ENCODE measurements at places on chromosomes 16 and 17.
A peak's percentile ranks its signal among the peaks of the same experiment; 100 is the strongest.

- DNase-seq = no peak
These were observed 219.6 kb upstream of the IRX3 start for GRCh38 chr16:54506214-54506580.

DNA sequence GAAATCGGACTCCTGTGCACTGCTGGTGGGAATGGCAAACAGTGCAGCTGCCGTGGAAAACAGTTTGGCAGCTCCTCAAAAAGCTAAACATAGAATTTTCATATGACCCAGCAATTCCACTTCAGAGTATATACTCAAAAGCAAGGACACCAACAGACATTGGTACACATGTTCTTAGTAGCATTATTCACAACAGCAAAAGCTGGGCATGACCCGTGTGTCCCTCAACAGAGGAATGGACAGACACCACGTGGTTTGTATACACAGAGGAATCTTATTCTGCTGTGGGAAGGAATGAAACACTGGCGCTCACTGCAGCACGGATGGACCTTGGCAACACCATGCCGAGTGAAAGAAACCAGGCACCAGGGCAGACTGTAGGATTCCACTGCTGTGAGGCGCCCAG lies 16.0 kb downstream of the NPTX1 start:
- DNase-seq = no peak

GRCh38 chr17:80223142-80223815 lies 3.1 kb downstream of the SLC26A11 start:
- DNase-seq = no peak

- DNase-seq = no peak
These were observed 8.1 kb downstream of the SLC5A11 start for GRCh38 chr16:24853830-24854229.

DNA sequence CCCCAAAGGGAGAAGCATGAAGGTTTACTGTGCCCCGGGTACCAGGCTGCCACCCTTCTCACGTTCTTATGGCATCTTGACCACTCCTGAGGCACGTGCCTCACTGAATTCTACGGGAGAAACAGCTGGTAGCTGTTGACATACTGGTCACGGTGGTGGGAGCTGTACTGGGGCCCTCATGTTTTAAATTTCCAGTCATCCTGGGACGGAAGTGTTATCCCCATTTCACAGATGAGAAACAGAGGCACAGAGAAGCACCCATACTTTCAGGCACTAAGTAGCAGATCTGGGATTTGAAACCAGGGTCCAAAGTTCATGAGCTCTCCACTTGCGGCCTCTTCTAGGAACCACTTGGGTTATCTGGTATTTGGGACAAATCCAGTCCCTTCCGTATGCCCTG lies 26.3 kb upstream of the DOC2B start:
- DNase-seq = no peak

DNA sequence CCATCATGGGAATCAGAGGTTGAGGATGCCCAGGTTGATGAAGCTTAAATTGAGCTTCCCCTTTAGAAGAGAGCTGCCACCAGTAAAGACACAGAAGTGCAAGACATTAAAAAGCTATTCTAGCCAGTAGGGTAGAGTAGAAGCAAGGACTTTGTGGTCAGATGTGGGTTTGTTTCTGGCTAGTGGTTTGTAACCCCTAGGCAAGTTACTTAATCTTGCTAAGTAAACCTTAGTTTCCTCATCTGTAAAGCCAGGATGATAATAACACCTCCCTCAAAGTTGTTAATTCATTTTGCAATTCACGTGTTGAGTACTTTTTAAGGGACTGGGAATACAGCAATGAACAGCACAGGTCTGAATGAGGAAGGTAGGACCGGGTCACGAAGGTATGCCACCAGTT lies 3.6 kb downstream of the SNTB2 start:
- DNase-seq = no peak

- DNase-seq = no peak
These were observed 31.3 kb downstream of the ARHGAP23 start for GRCh38 chr17:38459567-38459966.

- no peak for DNase-seq
These were observed 19.4 kb upstream of the WDR45B start for GRCh38 chr17:82667668-82668000.

DNA sequence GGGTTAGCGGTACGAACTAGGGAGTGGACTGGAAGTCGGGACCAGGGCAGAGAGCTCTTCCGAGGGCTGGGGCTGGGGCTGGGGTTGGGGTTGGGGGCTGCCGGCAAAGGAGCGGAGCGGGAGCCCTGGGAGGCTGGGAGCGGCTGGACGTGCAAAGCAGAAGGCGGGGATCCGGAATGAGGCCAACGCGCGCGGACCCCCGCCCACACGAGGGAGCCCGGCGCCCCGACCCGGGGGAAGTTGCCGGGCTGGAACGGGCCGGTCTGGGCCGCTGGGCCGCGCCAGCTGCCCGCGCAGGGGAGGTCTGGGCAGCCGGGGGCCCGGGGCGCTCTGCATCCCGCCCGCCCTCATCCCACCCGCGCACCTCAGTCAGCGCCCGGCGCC lies 323 bp downstream of the ST3GAL2 start:
- DNase-seq = no peak

GRCh38 chr17:9928601-9929333 lies 23.7 kb upstream of the RCVRN start:
- DNase-seq = peak; percentile 64

GRCh38 chr16:13995194-13995593 lies 75.2 kb downstream of the ERCC4 start:
- DNase-seq = no peak

DNA sequence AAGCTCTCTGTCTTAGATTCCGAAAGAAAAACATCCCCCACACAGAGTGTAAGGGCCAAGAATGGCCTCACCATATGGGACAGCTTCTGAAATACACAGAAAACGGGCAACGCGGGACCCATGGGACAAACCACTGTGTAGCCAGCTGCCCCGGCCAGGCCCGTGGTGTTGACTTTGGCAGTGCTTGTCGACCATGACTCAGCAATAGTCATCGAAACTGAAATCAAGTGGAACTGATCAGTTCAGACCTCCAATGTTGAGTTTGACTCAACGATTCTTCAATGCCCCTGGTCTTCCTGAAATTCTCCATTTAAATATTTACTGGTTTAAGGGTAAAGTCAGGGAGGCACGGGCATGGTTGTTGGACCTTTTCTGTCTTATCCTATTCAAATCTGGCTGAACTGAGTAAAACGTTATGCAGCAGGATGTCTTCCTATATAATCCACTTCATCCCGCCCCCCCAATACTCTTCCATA lies 27.5 kb downstream of the ZFHX3 start:
- DNase-seq = no peak

GRCh38 chr17:17446666-17447155 lies 30.1 kb upstream of the MED9 start:
- no peak for DNase-seq

DNA sequence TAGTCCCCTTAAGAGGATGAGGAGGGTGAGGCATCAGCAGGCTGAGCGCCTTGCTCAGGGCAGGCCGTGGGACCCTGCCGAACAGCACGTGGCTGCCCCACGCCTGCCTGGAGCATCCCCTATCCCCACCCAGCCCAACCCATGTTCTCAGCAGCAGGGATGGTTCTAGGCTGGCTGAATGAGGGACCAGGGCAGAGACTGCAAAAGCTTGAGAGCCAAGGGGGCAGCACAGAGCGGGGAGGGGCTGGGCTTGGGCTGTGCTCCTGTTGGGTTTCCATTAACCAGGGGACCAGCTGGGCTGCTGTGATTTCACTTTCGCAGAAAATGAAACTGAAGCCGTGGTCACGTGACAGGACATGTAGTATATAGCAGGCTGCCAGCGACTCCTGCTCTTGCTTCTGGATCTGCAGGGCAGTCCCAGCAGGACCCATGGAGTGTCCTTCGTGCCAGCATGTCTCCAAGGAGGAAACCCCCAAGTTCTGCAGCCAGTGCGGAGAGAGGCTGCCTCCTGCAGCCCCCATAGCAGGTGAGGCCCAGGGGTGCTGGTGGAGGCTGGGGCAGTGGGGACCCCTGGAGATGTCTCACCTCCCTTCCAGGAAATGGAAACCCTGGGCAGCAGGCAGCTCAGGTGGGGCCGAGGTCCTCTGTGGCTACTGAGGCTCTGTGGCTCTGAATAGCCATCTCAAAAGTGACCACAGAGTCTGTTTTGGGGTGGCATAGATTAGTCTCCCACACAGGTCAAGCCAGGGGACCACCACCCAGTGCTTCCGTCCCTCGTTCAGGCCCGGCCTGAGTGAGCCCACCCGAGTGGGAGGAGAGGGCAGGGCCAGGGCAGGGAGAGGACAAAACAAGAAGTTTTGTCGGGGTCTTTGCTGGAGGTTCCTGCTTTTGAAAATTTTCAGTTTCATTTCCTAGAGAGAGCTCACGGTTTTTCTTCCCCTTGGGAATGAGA lies 2.9 kb downstream of the RNF213 start:
- DNase-seq = no peak

DNA sequence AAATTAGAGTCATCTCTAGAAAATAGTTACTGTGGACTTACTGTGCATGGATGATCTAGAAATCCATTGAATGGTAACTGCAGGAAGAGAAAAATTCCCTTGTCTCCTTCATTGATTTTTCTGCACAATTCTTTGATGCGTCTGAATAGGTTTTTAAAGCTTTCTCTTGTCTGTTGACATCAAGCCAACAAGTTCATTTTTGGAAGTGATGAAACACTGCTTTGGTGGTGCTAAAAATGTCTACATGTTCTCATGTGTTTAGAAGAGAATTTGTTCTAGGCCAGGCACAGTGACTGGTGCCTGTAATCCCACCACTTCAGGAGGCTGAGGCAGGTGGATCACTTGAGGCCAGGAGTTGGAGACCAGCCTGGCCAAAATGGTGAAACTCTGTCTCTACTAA lies 57.1 kb upstream of the AXIN2 start:
- DNase-seq = no peak

DNA sequence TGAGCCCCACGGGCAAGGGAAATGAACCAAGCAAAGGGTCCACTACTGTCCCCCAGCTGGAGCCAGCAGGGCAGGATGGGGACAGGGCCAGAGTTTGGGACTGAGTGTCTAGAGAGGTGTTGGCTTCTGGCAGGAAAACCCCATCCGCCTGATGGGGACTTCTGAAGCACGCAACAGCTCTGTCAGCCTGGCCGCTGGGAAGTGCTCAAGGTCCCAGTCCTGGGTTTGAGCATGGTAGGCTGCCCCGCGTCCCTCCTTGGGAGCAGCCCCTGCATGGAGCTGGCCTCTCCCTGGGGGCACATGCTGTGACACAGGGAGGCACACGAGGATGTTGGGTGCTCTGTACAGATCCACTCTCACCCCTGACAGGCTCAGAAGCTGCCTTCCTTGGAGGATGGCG lies 14.6 kb downstream of the ACE start:
- DNase-seq = no peak

DNA sequence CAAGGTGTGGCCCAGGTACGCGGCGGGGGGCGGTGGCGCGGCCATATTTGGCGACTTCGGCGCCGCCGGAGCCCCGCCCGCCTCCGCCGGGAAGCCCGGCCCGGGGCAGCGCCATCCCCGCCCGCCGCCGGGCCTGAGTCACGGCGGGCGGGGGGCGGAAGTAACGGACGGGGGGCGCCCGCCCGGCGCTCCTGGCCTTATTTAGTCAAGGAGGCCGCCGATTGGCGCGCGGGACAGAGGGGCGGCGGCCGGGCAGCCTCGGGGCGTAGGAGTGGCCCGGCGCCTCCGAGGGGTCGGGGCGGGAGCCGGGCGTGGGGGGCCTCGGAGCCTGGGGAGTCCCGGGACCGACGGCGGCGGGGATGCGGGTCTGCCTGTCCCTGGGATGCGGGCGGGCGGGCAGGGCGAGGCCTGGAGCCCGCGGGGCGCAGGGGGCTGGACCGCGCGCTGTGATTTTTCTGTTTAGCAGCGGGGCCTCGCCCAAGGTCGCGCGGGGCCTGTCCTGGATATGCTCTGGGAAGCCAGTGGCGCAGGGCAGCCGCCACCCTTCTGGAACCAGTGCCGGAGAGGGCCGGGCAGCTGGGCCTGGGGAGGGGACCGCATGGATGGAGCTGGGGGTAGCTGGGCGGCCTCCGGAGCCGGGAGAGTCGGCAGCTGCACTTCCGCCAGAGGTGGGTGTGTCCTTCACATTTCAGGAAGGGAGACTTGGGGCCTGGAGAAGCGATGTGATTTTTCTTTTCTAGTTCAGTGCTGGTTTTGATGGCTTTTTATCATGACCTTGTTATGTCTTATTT lies 2.3 kb upstream of the ACTG1 start:
- peak; percentile 47 for DNase-seq

DNA sequence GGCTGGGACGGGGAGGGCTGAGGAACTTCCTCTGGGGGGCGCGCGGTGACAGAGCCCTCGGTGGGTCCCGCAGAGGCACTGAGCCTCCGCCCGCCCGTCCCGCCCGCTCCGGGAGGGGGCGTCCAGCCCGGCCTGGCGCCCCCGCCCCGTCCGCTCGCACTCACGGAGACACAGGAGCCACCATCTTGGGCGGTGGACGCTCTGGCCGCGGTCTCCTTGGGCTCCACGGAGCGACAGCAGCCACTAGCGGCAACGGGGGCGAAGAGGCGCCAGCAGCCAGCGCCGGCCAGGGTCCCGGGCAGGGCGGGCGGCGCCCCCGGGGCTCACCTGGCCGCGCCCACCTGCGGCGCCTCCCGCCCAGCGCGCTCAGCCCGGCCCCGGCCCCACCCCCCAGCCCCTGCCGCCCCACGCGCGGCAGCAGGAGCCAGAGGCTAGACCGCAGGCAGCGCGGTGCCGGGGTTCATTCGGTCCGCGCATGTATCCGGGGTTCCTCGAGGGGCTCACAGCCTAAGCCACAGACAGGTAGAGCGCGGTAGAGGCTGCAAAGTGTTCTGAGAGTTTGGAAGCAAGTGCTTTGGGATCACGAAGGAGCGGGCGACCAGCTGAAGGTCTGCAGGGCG lies at the start of gene C17orf113:
C17orf113 (minus strand) TSS at position 209 of the 620 bp plus-strand sequence. CDS start 7,225 bp downstream, outside the sequence.
- DNase-seq = no peak

DNA sequence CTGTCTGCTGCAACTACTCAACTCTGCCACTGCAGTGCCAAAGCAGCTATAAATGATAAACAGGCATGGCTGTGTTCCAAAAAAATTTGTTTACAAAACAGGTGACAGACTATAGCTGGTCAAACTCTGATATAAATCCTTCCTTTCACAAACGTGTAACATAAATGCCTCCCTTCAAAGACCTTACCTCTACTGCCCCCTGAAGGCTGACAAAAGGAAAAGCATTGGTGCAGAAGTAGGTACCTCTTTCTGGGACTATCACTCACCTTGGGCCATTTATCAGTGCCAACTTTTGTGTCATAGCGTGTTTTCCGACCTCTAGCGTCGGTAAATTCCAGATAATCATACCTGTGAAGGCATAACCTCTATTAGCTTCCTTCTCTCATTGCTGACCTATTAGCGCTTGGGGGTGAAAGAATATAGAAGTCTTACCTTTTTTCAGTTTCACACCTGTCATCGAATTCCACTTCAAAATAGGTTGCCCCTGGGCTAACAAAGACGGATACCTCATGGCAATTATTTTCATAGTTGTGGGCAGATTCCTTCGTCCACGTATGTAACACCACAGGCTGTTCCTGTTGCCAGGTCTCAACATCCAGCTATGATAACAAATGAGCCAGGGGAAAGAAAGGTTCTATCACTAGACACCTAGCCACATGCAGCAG lies 67.9 kb downstream of the ZZEF1 start:
- no peak for DNase-seq

DNA sequence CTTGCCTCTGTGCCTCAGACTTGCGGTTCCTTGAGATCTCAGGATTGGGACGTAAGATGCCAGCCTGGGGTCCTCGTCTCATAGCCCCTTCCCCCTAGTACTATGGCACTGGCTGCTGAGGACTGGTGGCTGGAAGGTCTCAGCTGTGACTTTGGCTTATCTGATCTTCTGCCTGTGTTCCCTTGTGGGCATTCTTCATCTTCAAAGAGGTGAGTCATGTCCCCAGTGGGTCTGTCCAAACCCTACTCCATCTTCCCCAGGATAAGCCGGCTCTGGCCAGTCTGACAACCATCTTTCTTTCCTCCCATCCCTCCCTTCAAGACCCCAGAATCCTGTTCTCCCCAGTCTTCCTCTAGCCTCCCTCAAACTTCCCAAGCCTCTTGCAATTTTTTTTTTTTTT lies 3.6 kb downstream of the CD19 start:
- no peak for DNase-seq

GRCh38 chr17:17560975-17561374 lies 30.5 kb downstream of the PEMT start:
- DNase-seq = no peak

All from SW 1271 (cell line).